ENCODE measurements at places on chromosomes 12 and 14.

- no peak for DNase-seq
Measured at GRCh38 chr14:104114421-104115130, 23.8 kb upstream of the KIF26A start.

GRCh38 chr12:62602255-62603060 lies 135.8 kb downstream of the MON2 start:
- peak; percentile 51 for DNase-seq

DNA sequence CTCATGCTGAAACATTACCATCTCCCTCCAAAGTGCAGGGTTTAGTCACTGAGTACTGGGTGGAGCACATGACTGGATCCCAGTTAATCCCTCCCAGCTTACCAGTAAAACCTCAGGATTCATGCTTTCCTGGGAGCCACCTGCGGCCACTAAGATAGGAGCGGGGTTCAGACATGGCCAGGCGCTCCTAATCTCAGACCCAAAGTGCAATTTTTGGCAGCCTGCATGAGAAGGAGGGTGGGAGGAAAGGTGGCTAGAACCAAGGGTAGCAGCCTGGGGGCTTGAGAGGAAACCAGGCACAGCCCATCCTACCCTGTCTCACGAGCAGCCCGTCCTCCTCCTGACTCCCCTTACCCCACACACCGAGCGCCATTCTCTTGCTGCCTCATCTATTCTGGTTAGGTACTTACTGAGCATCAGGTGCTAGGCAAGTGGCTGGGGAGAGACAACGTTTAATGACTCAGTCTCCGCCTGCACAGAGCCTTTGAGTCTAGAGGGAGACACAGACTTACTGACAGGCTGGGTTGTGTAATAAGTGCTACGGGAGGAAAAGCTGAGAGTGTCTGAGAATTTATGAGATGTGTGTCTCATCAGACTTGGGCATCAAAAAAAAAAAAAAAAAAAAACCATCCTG lies 9.9 kb downstream of the GPRC5A start:
- DNase-seq = no peak

DNA sequence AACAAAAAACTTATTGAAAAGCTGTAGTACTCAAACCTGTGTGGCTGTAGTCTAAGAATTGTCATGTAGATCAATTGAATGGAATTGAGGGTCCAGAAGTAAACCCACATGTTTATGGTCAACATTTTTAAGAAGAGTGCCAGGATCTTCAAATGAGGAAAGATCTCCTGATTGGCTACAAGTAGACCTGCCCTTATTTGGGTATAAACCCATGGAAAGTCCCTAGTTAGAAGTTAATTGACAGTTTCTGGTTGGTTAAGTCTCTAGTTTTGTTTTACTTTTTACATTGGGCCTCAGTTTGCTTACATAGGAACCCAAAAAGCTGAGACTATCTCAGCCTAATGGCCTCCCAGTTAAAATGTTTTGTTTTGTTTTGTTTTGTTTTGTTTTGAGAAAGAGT lies 91.9 kb upstream of the RESF1 start:
- no peak for DNase-seq

- no peak for DNase-seq
Measured at GRCh38 chr14:78243187-78243586, 73.0 kb downstream of the NRXN3 start.

GRCh38 chr12:104667139-104667538 lies 210.4 kb downstream of the CHST11 start:
- no peak for DNase-seq

DNA sequence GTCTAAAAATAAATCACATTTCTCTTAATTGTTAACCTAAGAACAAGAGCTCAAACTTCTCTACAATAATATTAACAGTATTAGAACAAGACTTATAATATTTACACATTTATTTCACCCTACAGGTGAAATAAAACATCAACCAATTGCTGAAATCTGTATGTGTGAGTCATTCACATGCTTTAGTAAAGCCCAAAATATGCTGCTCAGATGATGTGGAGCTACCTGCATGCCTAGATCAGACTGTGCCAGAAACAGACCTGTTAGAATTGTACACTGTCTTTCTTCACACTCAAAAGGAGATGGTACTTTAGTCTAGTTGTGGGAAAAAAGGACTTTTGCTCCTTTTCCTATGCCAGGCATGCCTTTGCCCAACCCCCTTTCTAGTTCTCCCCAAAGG lies 54.7 kb downstream of the RPS6KA5 start:
- DNase-seq = no peak

DNA sequence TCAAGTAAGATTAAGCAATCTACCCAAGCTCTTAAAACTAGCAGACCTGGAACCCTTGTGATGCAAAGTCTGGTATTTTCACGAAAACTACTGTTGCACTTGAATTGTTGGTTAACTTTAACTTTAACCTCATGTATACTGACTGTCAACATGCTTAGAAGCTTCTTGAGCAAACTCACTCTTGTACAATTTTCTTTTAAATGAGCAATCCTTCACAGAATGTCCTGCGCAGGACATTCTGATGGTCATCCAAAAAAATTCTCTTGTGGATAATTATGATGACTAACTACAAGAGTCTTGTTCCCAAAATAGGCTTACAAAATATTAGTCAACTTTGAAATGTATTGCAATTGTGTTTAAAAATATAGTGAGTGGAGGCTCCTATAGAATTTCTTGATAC lies 54.0 kb upstream of the PDE3A start:
- DNase-seq = no peak

DNA sequence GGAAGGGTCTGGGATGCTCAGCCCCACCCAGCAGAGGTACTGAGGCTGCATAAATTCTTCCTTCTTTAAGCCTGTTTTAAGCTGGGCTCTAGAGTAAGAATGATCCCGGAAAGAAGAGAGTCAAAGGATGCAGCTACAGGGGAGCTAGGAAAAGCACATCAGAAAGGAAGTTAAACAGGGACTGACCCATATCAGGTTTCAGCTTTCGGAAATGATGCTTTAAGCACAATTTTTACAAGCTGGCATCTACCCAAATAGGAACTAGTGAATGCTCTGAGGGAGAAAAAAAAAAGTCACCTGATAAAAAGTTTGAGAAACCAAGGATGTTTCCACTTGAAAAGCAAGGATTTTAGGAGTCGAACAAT lies 22.0 kb downstream of the TSPAN8 start:
- DNase-seq = no peak

GRCh38 chr12:13042666-13043230 lies 1.4 kb upstream of the FAM234B start:
- DNase-seq = no peak

DNA sequence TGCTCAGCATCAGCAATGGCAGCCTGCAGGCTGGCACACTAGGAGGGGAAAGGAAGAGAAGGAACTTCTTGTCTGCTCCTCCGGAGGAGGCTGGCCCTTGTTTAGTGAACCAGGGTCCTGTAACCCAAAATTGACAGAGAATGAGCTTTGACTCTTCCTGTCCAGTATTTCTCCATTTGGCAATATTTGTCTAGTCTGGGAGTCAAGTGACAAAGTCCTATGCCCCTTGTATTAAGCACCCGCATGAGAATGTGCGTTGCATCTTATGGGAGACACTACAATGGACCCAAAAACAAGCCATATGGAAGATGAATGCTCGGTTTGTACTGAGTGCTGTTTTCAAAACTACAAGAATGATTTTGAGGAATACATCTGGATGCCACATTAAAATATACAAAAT lies 3.8 kb downstream of the KRT6C start:
- DNase-seq = no peak

- DNase-seq = no peak
Measured at GRCh38 chr12:129927316-129927900, 23.6 kb upstream of the TMEM132D start.

DNA sequence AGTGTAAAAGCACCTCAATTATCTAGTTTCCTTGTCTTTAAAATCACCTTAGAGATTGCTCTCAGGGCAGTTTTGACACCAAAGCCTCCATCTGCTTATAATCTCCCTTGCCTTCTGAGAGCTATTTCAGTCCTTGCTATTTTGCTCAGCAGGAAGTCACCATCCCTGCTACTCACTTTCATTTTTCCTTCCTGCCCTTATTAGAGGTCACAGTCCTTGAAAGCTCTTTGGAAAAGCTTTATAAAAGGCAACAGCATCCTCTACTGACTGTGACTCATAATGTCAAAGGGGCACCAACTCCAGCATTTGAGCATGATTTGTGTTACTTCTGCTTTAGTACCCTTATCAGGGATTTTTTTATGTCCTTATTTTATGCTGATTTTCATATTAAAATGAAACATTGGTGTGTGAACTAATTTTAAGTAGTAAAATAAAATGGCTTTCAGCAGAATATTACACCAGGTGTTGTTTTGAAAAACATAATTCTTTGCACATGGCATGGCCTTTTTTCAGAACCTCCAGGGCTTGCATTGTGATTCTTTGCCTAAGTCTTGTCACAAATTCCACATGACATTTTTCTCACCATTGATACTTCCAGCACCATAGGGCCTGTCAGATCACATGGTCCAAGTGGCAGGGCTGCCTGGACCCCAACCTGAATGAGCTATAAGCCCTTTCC lies 213.0 kb downstream of the ADAMTS20 start:
- no peak for DNase-seq

DNA sequence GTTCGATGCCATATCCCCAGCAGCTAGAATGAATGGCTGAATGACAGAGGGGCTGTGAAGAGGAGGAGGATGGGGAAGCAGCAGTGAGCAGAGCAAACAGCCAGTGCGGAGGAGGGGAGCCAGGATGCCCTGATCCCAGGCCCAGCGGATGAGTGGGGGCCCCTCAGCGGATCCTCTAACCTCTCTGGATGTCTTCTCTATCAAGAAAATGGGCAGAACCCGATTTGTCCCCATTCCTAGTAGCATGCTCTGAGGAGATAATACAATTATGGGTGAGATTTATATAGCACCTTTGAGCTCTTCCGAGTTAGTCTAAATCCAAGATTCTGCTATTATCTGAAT lies 30.0 kb upstream of the RPLP0 start:
- no peak for DNase-seq

DNA sequence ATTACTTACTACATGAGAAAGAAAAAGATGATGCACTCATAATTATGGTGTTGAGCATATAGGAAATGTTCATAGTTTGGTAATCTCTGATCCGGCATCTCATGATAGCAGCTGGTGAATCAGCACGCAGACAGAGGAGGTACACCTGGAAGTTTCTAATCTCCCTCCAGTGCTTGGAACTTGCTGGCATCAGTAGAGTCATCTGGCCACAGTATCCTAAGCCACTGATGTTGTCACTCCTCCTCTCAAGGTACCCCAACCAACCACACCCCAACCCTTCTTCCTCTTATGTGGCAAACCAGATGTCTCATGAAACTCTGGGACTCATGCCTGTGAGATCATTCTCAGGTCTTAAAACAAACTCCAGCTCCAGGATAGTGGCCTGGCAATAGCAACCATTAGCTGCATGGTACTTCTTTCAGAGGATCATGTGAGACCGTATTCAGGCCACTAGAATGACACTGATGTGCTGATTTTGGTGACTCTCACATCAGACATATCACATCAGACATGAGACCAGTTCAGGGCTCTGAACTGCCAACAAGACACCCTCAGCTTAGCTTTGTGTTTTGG lies 143.0 kb downstream of the RASSF9 start:
- no peak for DNase-seq

DNA sequence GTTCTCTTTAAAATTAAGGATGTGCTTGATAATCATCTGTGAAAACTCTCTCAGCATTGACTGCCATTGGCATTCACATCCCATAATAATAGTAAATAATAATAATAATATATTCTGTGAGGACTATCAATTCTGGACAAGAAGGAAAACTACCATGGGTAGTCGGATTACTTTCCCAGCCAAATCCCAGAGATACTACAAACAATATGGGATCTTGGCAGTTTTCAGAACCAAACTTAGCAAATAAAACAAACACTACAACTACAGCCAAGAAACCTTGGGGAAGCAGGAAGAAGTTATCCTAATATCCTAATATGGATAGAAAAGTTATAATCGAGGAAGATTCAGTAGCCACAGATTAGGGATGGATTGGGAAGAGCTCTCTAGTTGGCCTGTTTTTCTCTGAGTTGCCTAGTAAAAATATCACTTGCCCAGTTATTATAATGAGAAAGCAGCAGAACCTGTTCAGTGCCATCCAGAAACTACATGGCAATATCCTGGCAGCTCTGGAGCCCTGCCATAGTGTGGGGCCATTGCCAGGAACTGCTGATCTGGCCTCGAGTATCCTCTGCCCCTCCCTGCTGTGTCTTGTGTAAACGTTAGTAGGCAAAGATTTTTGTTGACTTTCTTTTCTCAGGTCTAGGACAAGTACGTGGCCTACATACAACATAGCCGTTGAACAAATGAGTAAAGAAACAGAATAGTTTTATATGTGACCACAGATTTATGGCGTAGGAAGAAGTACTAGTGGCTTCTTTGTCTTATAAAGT lies 193.5 kb downstream of the SLC2A13 start:
- DNase-seq = no peak

DNA sequence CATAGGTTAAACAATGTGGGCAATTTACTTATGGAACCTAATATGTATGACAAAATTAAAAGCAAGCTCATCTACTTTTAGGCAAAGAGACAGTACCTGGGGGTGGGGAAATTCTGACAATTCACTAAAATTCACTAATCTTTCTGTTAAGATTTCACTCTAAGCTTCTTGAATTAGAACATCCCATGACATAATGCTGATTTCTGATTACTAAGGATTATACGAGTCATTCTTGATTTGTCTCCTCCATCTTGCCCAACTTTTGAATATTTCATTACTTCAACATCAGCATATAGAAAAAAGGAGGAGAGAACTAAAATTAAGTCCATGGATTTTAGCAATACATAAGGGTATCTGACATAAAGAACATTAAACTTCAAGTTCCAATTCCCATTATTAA lies 2.4 kb downstream of the CEP83 start:
- DNase-seq = no peak

DNA sequence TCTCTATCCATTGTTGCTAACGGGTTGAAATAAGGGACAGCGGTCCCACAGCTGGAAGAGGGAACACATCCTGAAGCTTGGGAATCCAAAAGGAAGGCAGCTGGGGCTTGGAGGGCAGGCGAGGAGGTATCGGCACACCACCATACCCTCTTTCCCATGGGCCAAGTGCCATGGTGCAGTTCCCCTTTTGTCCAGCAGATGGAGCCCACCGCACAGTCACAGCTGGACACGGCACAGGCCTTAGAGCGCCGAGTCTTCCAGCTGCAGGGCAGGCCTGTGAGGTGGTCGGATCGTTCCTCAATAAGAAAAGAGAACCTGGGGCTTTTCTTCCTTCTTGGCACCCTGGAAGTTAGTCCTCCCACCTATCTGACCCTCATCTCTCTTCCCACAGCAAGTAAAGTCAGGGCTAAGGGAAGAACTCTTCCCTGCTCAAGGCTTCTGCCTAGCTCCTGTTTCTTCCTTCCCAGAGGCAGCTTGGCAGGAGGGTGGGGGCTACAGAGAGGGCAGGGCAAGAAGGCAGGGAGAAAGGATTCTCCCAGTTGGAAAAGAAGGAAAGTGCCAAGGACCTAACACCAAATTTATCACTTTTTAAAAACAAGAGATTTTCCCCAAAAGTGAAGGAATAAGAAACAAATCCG lies 8.6 kb downstream of the PPP1R1A start:
- peak; percentile 73 for DNase-seq

DNA sequence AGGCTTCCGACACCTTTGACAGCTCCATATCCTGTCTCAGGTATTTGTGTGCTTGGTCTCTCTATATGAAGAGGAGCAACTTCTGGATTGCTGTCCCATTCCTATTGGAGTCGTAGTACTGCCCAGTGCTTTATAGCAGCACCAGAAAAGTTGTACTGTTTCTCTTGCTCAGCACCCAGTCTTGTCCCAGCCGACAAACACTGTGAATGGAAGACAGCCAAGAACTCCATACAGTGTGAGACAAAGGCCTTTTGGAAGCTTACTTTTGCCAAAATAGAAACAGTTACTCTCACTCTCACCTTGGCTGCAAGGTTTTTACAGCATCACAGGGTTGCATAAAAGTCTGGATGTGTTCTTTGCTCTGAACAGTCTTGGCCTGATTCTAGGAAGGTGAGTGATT lies 105.3 kb downstream of the TGFB3 start:
- no peak for DNase-seq
